ENCODE measurements at places on chromosomes 11 and 22.
A peak's percentile ranks its signal among the peaks of the same experiment; 100 is the strongest.

GRCh38 chr11:128463979-128464378, 123.4 kb downstream of the ETS1 start:
- peak; percentile 54 for DNase-seq

GRCh38 chr11:10699072-10699471, 5.5 kb upstream of the IRAG1 start:
- no peak for DNase-seq

DNA sequence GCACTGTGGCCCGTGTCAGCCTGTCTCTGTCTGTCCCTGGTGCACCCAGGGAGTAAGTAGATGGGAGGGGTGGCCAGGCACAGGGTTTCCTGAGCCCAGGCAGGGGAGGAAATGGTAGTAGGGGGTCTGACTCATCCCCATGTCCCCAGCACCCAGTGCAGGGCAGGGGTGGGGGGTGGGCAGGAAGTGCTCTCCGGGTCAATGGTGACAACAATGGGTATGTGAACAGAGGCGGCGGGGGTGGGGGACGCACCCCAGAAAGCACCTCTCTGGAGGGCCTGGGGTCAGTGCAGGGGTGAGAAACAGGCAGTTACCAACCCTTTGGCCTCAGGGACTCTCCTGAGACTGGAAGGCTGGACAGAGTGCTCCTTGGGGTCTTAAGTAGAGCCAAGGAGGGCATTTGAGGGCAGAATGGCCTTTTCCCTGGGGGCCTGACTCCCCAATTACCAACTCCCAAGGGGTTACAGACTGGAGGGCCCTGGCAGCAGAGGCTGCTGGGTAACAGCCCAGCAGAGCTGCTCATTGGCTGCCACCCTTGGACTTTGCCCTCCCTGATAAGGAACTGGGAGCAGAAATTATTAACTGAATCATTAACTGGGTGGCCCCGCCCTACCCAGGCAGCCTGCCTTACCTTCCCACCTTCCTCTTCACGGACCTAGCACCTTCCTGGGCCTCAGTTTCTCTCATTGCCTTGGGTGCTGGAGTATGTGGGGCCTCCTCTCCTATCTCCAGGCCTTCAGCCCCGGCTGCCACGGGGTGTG, 4.2 kb downstream of the MYRF start:
- DNase-seq: peak; percentile 88

- no peak for DNase-seq
Observed at GRCh38 chr11:35011944-35012343, 95.5 kb downstream of the PDHX start.

GRCh38 chr11:12076840-12077534, 33.4 kb upstream of the MICAL2 start:
- peak; percentile 82 for DNase-seq

DNA sequence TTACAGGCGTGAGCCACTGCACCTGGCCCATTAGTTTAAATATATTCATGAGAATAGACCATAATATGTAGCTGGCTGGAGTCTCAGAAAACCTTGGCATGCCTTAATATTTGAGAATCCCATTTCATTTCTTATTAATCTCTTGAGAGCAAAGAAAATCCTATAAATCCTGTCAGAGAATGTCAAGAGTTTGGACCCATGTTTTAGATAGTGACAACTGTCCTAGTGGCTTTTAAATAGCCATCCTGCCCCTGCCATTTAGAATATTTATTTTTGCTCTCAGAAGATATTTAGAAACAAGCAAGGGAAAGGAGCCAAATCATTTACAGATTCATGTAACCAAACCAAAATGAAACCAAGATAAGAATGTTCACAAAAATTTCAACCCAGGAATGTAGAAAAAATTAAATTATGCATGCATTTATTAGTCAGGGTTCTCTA, 107.2 kb downstream of the SWAP70 start:
- DNase-seq: peak; percentile 33

GRCh38 chr11:64095949-64096348, 60.2 kb downstream of the FLRT1 start:
- DNase-seq: no peak

DNA sequence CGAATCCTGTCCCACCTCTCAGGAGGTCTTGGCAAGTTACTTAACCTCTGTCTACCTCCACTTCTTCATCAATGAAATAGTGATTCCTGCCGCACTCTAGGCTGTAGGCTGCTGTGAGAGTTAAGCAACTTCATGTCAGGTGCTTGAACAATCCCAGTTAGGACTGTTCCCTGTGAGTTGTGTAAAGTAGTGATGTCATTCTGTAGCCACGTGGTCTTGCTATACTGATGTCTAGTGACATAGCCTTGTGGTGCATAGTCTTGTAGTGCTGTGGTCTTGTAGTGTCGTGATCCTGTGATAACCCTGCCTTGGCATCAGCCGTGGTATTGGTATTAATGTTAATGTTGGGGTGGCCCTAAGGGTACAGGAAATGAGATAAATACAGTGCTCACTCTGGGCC, 30.3 kb upstream of the PRR5 start:
- peak; percentile 18 for DNase-seq
